HL-60 (cell line): ENCODE measurements at places on chromosomes 6 and 20.

DNA sequence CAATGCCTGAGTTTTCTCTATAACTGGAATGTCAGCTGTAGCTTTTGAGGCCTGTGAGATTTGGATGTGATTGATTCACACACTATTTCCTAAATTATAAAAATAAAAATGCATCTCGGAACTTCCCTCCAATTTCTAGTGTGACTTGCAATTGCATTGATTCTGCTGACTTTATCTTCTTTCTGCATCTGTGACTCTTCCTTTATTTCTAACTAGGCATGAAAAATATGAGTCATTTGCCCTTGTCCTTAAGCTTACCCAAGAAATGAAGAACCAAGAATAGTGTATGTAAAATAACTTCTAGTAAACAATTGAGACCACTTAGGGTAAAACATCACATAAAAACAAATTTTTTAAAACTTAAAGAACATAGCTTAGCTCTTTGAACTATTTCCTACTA, 12.9 kb downstream of the OR2J2 start:
- DNase-seq = no peak

DNA sequence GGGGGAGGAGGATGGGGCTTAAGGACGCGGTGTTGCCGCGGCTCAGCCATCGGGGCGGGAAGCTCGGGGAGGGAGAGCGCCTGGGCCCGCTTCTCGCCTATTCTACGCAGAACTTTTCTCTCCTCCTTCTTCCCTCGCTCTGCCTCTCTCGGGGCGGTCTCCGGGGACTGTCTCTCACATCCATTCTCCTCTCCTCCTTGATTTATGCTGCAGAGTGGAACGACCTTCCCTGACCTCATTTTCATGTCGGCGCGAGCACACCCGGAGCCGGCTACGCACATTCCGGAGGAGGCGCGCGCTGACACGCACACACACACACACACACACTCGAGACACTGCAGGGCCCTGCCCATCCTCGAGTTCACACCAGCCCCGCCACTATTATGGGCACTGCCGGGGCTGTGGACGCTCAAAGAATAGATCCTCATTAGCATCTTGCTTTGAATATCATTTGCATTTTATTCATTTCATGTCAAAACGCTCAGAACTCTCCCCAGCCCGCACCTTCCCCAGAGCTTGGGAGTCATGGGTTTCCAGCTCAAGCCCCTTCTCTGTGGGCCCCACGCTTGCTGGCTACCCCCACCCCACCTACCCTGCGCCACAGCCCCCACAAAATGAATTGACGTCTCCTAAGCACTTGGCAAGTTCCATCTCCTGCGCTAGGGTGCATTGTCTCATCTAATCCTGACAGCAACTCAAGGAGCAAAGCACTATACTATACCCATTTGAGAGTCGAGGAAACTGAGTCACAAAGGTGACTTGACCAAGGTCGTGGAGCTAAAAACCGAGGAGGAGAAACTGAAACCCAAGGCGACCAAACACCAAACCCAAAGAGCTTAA, 36.8 kb downstream of the NCR2 start:
- no peak for DNase-seq

GRCh38 chr6:51199733-51200260, 381.1 kb downstream of the TFAP2B start:
- DNase-seq = no peak

DNA sequence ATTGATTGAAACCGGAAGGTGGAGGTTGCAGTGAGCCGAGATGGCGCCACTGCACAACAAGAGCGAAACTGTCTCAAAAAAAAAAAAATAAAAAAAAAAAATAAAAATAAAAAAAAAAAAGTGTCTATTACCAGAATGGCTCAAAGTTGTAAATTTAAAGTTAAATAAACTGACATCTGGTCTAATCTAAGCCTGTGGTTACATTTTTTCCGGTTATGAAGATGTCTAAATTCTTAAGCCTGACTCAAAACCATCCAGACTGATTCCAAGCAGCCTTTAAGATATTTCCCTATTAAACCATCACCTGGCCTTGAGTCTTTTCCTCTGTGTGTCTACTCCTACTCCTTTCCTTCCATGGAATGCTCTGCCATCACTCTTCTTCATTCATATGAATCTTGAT, 371.7 kb upstream of the RUNX2 start:
- no peak for DNase-seq
